Pancreas (tissue), 10 donors: ENCODE measurements at places on chromosomes 1 and 21.

GRCh38 chr1:59013276-59013927, 229.6 kb upstream of the JUN start:
- peak; percentile 39 for DNase-seq

- no peak for DNase-seq
Observed at GRCh38 chr1:94553323-94553730, 11.8 kb upstream of the F3 start.

DNA sequence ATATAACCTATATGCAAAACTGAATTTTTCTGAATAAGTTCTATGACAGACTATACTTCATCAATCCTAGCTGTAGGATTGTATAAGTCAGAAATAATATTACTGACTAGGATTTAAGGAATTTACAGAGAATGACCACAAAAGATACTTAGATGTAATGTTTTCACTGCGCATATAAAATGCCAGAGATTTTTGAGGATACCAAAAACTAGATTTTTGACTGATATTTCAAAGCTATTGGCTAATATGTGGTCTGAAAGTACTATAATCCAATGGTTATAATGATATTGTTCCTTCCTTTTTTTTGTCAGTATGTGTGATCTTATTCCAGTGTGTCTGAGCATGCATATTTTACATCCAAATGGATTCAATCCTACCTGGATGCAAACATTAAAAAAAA, 17.0 kb upstream of the IFI44L start:
- DNase-seq: no peak

DNA sequence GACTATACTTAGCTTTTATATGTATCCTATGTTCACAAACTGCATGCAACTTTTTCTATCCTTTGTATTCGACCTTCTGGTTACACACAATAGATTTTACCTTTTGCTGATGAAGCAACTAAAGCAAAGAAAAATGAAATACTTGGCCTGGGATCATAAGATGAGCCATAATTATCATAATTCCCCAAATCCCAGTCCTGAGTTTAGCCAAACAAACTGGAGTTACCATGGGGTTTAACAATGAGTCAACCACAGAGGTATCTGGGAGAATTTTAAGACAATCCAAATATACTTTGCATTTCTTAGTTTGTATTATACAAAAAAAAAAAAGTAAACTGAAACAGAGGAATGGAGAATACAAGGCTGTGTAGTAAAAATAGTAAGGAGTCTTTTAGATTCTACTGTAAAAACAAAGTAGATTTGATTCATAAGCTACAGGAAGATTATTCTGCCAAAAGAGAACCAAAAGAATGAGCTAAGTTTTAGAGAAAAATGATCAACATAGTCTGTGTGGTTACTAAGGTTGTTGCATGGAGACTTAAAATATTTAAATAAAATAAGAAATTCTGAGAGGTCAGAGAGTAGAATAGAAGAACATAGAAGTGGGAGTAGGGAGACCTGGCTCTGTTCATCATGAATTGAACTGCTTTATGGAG, 60.4 kb upstream of the GORAB start:
- no peak for DNase-seq

DNA sequence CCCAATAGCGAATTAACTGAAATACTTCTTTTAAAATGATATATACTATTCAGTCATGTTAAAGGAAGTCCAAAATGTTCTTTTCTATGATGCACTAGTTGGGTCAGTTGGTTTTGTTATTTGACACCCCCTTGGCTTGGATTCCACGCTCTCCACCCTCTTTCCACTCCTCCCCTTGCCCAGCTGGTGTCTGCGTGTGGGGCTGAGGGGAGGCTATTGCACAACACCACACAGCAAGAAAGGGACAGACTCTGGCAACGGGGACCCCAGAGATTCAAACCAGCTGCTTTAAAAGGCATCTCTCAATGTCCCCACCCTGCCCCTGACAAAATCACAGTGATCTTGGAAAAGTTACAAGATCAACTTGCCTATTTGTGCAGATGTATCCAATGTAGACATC, 394.3 kb downstream of the TGFB2 start:
- DNase-seq: no peak

GRCh38 chr1:62435231-62436038, 1.4 kb upstream of the USP1 start:
- peak; percentile 44 for DNase-seq

DNA sequence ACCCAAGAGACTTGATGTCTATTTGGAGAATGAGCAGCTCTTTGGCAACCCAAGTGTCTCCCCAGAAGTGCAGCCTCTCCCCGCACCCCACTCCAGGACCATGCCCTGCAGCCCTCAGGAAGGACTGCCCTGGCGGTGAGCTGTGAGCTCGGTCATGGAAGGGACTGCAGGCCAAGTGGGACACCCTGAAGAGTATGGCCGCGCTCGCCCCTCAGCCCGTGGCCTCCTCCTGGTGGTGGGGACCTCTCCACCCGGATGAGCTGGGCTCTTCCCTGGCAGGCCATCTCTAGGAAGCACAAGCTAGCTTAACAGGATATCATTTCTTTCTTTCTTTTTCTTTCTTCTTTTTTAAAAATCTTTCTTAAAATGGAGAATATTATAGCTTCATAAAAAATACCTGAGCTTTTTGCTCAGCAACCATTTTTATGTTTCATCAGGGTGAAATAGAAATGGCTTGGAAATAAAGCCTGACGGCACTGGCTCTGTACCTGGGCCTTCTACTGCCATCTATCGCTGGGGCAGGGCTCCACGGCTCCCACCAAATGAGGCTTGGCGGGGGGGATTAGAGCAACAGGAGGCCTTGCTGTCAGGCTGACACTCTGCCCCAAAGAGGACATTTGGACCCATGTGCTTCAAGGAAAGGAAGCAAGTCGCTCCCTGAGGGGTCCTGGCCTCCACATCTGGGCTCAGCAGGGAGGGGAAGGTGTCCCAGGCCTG, 296.2 kb upstream of the VAMP3 start:
- no peak for DNase-seq

GRCh38 chr1:207952617-207953542, 42.0 kb upstream of the CD34 start:
- DNase-seq: no peak

- no peak for DNase-seq
Observed at GRCh38 chr21:32426592-32427051, 14.1 kb downstream of the EVA1C start.

DNA sequence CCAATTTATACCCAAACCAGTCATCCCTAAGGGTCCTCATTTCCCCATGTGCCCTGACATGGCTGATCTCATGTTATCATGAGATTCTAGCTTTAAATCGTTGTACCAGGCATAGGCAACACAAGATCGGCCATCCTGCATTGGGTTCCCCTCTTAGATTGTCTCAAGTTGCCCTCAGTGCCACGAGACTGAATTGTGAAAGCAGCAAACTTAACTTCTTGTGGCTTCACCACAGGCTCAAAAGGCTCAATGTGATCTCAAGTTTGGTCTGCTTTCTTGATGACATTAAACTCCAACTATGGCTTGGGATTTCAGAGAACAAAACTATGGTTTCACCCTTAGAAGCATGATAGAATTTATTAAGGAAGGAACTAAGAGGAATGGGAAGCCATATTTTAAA, 168.5 kb upstream of the SYT6 start:
- no peak for DNase-seq

DNA sequence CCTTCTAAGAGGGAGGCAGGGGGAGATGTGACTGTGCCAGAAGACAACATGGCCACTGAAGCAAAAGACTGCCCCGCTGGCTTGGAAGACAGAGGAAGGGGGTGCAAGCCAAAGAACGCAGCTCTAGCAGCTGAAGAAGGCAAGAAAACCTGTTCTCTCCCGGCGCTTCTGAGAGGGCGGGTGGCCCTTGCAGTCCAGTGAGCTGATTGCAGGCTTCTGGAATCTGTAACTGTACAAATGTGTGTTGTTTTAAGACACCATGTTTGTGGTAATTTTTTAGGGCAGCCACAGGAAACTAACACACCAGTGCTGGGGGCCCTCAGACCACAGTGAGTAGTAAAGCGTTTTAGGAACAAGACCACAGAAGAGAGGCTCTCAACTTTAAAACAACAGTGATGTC, 47.0 kb downstream of the CD46 start:
- no peak for DNase-seq

DNA sequence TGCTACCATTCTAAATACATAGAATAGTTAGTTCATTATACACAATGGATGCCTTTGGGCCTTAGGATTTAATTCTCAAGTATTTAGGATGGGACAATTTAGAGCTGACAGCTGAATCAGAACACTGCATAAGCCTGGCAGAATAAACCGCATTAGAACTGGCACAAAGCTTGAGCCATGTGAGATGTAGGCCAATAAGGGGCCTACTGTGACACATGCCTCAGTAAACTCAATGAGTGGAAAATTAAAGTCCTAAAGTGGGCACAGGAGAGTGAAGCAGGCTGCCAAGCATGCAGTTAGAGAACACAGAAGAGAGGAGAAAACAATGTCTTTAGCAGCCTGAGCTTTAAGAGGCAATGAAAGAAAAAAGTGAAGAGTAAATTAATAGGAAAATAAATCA, 24.3 kb downstream of the SCYL3 start:
- no peak for DNase-seq

GRCh38 chr1:77010937-77011336, 143.7 kb downstream of the ST6GALNAC5 start:
- no peak for DNase-seq

GRCh38 chr1:156102633-156103511, 11.6 kb upstream of the LMNA start:
- DNase-seq: no peak

DNA sequence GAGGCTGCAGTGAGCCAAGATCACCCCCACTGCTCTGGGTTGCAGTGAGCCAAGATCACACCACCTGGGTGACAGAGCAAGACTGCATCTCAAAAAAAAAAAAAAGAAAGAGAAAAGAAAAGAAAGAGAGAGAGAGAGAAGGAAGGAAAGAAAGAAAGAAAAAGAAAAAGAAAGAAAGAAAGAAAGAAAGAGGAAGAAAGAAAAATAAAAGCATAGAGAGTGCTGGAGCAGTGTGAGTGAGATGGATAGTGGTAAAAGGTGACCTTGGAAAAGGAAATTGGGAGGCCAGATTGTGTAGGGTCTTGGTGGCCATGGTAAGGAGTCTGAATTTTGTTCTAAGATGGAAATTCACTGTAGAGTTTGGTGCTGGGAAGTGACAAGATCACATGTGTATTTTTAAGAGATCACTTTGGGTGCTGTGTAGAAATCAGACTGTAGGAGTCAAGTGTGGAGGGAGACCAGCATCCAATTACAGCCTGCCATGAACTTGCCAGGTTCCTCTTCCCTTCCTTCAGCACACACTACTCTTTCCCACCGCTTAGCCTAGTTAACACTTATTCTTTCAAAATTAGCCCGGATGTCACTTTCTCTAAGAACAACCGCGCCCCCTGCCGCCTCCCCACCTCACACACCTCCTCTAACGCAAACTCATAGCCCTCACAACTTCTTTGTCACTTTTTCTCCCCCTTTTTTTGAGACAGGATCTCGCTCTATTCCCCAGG, 17.9 kb downstream of the MTX1 start:
- peak; percentile 63 for DNase-seq

- DNase-seq: peak; percentile 42
Observed at GRCh38 chr1:58855274-58856165, 71.7 kb upstream of the JUN start.

DNA sequence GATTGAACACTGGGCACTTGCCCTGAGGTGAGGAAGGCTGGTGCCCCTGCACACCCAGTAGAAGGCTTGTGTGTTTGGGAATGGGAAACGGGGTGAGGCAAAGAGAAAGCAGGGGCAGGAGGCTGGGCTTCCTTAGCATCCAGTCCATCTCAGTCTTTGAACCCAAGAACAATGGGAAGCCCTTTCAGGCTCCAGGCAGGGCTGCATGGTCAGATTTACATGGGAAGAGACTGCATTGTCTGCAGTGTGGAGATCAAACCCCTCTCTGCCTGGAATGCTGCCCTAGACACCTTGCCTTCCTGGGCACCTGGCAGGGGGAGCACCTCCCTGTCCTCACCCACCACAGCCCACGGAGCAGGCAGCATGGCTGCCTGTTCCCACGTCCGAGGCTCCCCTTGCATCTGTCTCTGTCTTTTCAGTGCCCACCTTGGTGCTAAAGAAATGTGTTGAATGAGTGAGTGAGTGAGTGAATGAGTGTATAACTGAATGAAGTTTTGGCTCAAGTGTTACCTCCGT, 268.5 kb downstream of the GRIK3 start:
- DNase-seq: no peak

DNA sequence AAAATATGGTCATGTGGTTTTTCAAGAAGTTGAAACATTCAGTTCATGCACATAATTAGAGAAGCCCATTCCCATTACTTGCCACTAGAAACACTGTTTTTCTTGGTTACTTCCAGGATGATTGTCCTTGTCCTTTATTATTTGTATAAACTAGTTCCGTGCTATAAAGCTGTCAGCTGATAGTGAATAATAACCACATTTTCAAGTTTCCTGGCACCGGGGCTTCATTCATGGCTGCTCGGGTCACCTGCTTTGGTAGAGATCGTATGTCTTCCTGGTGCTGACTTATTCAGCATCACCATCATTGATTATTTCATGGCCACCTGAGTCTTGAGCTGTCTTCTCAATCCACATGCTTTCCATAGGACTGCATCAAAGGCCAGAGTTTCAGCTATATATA, 62.9 kb upstream of the ZNF326 start:
- no peak for DNase-seq

DNA sequence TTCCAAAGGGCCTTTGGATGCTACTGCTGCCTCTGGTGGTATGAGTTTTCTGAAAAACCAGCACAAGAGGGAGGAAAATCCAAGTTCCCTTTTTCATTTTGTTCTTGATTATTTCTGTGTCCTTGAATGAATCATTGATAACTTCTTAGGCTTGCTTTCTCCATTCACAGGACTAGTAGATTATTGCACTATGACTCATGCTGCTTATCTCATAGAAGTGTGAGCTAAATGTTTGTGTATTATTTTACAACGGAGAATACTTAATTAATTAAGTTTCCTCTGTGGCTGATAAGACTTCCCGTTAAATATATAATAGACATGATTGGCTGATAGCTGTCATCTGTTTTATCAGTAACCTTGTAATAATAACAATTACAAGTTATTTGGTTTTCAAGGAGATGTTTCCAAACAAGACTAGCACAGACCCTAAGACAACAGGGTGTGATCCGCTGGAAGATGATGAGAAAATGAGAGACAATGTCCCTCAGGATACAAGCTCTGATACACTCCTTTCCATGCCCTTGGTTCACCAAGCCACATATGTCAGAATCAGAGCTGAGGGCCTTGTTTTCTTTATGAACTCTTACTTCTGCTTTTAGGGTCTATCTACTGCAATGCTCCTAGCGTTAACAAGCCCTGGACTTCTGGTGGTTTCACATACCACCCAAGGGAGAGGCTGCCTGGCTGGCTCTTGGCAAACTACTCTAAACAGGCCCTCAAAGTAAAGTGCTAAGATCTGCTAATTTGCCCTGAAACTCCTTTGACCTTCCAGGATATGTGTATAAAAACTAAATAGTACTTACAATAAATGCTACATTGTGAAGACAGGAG, 1078.3 kb downstream of the TTLL7 start:
- DNase-seq: no peak

- no peak for DNase-seq
Observed at GRCh38 chr1:212060632-212061472, 25.3 kb downstream of the DTL start.

- no peak for DNase-seq
Observed at GRCh38 chr1:79052829-79053449, 46.4 kb upstream of the ADGRL4 start.
